ENCODE measurements at places on chromosomes 4 and X.

DNA sequence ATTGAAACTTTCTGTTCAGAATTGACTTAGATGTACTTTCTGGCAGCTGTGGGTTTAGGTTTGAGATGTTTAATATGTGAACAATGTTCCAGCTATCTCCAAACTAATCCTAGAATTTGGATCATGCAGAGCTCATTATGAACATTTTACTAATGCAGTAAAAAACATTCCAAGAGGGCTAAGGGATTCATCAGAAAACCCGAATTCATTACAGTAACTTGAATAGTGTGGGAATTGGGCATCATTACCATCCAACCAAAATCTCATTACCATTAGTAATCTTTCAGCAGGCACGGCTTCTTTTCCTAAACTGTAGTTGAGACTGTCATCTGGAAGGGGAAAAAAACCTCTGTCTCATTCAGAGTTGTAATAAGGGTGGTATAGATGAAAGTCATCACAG lies 91.0 kb downstream of the LIMCH1 start:
- no peak for DNase-seq

DNA sequence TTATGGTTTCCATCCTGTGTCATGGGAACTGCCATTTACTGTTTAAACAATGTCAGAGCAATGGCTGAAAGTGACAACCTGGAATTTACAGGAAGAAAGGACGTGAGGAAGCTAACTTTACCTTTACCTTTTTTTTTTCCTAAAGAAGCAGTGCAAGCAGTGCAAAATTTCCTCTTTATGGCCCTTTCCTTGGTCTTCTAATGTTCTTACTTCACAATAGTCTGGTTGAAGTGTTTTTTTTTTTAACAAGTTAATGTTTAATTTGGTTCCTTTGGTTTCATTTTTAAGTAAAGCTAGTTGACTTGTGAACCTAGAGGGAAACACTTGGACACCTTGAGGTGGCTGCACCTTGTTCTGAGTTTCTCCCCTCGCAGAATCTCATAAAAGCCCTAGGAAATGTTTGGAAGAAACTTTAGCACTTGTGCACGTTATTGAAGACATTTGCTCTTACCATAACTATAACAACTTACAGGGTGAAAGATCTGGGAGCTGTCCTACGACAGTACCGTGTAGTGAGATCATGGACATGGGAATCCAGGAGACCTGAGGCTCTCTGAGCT lies 1.8 kb downstream of the SGMS2 start:
- no peak for DNase-seq

DNA sequence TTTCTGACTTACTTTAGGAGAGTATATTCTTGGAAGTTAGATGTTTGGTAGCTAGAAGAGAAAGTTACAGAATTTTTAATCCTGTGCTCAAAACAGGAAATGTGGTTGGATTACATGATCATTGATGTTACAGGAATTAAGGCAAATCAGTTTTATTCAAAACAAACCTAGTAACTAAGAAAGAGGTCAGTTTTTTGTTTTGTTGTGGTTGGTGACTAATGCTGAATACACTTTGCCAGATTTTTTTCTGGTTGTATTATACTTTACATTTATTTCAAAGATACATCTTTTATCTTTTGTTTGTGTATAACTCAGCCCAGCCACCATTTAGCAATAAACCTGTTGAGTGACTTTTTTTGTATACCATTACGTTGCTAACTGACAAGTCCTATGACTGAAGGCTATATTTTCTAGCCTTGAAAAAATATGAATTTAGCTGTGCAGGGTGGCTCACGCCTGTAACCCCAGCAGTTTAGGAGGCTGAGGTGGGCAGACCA lies 116.7 kb downstream of the KLHL8 start:
- no peak for DNase-seq

DNA sequence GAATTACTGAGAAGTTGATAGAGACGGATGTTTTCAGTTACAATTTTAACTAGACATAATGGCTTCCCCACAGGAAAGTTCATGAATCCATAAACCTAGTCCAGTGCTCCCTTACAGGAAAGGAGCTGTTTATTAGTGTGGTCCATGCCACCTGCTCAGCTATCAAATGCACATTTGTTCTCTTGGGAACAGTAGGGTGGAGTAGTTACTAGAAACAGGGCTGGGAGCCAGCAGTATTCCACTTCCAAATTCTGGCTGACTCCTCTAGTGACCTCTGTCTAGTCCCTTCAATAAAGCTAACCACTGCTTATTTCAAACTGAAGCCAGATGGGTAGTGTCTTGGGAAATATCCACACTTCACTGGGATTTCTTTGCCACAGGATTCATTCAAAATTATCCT lies 88.4 kb upstream of the TLL1 start:
- DNase-seq = no peak

DNA sequence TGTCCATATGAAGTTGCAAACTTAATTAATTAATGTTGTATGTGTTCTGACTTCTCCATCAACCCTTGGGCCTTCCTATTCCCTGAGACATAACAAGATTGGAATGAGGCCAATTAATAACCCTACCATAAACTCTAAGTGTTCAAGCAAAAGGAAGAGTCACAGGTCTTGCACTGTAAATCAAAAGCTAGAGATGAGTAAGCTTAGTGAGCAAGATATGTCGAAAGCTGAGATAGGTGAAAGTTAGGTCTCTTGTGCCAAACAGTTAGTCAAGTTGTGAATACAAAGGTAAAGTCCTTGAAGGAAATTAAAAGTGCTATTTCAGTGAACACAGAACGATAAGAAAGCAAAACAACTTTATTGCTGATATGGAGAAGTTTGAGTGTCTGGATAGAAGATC lies 58.2 kb upstream of the GPRIN3 start:
- DNase-seq = no peak

DNA sequence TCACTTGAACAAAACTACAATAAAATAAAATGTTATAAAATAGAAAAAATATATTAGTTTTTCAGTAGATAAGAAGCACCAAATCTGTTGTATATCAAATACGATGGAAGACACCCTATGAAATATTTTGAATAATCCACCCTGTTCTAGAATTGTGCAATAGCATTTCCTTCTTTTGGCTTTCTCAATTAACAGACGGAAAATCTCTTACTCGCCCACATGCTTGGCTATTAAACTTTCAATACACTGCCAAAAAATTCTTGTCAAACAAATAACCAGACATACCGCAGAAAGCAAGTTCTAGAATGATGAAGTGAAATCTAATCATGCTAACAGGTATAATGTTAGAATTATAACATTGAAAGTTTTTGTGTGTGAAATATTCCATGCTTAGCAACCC lies 671.6 kb upstream of the SLIT2 start:
- no peak for DNase-seq

GRCh38 chr4:186701788-186702187 lies 21.9 kb downstream of the FAT1 start:
- DNase-seq = no peak

GRCh38 chr4:183030823-183031222 lies 68.2 kb upstream of the WWC2 start:
- no peak for DNase-seq
